ENCODE measurements at places on chromosomes 12 and 14.

GRCh38 chr12:109961201-109961600, 35.0 kb downstream of the GIT2 start:
- DNase-seq: no peak

GRCh38 chr12:122895320-122895703, 612 bp downstream of the VPS37B start:
- DNase-seq: no peak

DNA sequence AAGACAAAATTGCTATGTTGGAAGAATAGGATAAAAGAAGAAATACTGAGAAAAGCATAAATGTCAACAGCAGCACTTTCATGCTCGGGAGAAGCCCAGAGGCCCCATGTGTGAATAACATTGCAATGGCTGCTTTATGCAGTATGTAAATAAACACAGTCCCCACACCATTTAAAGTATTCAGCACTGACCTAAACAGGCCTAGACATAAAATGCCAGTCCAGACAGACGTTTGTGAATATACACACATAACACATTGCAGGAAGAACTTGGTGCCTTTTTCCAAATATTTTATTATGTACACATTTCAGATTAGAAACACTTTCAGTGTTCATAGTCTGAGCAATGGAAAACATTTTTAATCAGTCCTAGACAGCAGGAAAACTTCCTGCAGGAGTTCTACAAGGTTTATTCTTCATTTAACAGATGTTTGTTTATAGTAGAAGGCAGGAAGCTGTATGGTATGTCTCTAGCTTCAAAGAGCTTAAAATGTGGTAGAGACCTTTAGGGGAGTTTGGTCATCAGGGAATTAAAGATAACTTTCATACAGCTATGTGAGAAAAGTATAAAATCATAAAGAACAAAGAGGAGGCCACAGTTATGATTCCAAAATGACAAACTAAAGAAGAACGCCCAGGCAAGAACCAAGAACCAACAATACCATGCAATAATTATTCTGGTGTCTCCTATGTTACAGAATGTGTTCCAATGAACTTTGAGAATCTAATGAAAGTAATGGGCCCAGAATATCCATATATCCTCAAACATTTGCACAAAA, 30.6 kb upstream of the SLC38A2 start:
- DNase-seq: no peak

GRCh38 chr12:31867292-31867691, 91.9 kb upstream of the RESF1 start:
- no peak for DNase-seq

DNA sequence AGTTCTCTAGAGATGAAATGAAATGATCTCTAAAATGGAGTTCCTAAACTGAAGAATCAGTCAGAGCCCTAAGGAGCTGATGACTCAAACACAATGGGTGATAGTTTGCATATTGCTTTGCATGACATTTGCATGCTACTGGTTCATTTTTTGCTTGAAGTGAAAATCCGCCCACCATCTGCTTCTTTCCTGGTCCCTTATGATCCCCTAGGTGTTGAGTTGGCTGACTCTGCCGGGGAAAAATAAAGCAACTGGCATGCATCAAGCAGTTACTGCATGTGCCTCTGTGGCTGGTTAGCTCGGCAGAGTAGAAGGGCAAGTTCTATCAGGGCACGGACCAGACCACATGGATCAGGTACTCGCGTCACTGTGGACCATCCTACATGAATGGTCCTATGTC, 151.1 kb downstream of the PPM1H start:
- DNase-seq: no peak

DNA sequence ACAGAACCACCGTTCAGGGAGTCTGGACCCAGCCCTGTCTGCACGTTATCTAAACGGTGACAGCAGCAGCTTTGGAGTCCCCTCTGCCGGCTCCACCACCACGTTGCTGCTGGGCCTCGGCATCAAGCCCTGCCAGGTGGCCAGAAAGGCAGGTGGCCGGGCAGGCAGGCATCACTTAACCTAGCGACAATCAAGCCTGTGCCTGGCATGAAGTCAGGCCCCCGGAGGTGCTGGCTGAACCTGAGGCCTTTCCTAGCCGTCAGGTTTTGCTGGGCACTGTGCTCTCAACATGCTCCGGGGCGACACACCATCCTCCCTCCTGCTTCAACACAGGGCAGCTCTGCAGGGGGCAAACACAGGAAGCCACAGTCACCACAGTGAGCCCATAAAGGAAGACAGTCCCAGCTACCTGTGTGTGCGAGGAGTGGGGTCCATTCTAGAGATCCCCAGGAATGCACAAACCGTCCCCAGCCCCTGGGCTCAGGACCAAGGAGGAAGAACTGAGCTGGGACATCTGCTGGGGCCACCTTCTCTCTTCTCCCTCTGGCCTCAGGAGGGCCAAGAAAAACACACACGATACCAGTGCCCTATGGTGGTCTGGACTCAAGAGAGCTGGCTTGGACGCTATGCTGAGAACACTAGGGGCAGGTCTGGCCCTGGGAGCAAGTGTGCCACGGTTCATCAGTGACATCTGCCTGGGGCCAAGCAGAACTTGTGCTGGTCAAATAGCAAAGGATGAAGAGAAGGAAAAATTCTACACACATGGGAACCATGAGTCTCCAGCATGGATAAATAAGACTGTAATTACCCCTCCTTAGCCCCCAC, 44.7 kb downstream of the CCDC88C start:
- peak; percentile 37 for DNase-seq

DNA sequence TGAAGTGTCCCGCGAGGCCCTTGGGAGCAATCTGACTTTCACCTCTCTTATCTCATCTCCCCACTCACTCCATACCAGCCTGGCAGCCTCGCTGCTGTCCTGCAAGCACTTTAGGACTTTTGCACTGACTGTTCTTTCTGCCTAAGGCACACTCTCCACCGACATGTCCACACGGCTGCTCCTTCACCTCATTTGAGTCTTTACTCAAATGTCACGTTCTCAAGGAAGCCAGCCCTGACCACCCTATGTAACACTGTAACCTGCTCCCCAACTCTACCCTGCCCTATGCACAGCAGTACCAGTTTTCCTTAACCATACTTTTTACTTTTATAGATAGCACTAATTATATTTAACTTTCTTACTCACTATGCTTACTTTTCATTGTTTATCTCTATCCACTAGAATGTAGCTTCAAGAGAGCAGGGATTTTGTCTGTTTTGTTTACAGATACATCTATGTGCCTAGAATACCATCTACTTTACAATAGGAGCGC, 32.0 kb downstream of the PRKD1 start:
- DNase-seq: no peak

DNA sequence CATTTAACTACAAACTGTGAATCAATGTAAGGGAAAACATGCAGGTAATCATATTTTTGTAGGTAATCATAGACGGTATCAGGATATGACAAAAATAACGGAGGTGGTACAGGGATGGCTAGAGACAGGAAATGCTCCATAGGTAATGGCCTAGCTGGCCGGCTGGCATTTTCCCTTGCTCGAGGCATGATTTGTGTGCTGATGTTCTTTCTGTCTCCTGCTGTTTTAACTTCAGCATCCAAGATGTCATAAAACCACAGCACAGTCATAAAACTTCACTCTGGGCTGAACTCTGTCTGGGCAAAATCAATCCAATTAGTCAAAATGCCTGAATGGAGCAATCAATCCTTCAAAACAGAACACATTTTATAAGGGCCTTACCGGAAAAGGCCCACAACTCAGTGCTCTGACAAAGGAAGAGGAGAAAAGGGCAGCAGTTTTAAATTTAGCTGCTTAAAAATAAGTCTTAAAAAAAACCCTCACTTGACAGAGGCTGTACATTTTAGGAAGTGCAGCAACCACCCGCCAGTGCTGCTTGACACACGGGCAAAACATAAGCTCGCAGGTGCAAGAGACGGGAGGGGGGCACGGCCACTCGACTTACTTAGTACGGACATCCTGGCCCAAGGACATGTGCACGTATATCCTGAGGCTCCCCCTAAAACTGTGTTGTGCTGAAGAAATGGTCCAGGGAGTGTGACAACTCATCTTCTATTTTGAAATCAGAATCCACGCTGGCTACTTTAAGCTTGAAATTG, 40.5 kb upstream of the GPR68 start:
- no peak for DNase-seq

DNA sequence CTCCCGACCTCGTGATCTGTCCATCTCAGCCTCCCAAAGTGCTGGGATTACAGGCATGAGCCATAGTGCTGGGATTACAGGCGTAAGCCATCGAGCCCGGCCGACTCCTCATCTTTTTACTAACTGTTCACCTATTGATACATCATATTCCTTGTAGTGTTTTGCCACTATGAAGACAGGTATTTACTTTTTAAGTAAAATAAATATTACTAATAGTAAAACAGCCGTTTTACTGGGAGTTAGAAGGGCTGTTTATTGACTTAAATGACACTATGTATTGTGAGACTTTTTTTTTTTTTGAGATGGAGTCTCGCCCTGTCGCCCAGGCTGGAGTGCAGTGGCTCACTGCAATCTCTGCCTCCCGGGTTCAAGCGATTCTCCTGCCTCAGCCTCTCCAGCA, 51.5 kb downstream of the DIP2B start:
- DNase-seq: no peak

- no peak for DNase-seq
Measured at GRCh38 chr14:64265222-64265621, 28.9 kb downstream of the ESR2 start.

DNA sequence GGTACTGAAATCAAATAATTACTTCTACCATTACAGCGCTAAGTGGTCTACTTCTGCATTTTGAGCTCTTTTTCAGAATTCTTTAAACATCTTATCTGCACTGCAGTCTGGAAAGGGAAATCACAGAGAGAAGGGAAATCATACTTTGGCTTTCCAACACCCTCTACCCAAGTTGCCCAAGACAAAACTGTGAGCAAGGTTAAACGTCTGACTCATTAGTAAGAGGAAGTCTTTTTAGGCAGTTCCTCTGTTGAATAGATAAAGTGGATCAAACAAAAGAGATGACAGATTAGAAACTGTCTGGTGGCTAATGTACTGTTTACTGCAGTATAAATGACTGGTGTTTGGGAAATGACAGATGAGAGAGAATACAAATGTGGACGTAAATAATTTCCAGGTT, 858.1 kb downstream of the NRXN3 start:
- no peak for DNase-seq

- DNase-seq: no peak
Measured at GRCh38 chr12:10617863-10618262, 4.5 kb upstream of the MAGOHB start.

GRCh38 chr14:26395726-26396125, 202.1 kb downstream of the NOVA1 start:
- no peak for DNase-seq

GRCh38 chr12:69094606-69095216, 144.7 kb upstream of the CPSF6 start:
- no peak for DNase-seq

DNA sequence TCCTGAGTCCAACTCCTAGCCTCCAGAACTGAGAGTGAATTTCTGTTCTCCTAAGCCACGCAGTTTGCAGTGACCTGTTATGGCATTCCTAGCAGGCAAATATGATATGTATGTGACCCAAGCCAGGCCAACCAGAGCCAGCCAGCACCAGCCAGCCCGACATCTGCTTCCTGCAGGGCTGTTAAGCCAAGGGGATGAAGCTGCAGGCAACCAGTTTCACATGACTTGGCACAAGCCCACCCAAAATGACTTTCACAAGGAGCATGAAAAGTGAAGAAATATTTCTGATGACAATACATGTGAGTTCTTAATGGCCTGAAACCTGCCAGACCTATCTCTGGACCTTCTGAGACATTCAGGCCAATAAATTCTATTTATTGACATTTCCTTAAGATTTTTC, 68.1 kb downstream of the ITPK1 start:
- no peak for DNase-seq

DNA sequence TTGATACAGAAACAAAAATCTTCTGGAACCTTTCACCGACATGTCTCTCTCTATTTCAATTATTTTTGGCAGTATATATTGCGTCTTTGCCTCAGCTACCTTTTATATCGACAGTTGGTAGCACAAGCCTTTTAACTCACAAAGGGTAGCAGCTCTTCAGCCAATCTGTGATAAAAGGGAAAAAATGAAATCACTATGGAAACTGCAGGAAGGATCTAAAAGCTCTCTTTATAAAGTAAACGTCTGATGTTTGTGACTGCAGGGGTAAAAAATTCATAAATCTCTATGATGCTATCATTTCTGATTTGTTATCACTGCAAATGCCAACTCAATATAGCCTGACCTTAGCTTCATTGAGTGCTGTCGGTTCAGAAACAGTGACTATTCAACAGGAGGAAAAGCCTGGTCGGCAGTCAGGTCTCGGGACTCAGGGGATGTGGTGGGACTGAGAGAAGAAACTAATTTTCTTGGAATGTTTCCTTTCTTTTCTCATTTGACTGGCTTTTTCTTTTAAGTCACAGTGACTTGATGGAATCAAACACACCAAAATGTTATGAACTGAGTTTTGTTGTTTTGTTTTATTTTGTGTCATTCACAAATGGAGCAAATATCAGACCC, 5.9 kb upstream of the RMST start:
- DNase-seq: no peak

GRCh38 chr12:24896171-24896570, 52.7 kb downstream of the BCAT1 start:
- DNase-seq: no peak

DNA sequence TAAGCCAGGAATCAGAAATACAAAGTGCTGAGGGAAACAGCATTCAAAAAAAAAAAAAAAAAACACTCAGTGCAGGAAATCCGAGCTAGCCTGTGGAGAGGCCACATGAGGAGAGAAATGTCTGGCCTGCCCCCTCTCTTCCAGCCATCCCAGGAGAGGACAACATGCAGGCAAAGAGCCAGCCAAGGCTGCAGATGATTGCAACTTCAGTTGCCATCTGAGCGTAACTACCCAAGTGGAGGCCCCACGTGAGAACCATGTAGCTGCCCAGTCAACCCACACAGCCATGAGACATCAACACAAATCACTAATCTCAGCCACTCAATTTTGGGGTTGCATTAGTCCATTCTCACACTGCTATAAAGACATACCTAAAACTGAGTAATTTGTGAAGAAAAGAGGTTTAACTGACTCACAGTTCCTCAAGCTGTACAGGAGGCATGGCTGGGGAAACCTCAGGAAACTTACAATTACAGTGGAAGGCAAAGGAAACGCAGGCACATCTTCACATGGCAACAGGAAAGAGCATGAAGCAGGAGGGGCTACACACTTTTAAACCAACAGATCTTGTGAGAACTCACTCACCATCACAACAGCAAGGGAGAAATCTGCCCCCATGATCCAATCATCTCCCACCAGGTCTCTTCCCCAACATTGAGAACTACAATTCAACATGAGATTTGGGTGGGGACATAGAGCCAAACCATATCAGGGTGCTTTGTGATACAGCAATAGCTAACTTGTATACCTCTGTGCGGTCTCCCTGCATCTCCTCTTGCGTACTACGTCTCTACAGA, 161.1 kb downstream of the PIWIL1 start:
- DNase-seq: no peak

- no peak for DNase-seq
Measured at GRCh38 chr14:39266525-39266870, 32.8 kb downstream of the MIA2 start.

- no peak for DNase-seq
Measured at GRCh38 chr14:50366115-50366514, 30.6 kb downstream of the CDKL1 start.

GRCh38 chr12:68271346-68271745, 17.9 kb upstream of the IL22 start:
- DNase-seq: no peak

Data from effector CD4-positive, alpha-beta T cell (primary cell).